ENCODE measurements at places on chromosomes 7 and 10. TPM values are rescaled to one million over a fixed set of nuclear protein-coding genes. Genes with fewer than 3 reads are reported as not detected.

GRCh38 chr10:86004337-86004736 is 362.3 kb downstream of the GRID1 start:
- no peak overlapping the region for H3K27ac ChIP-seq
- no peaks in the 10 kb centered on the region for H3K4me1 ChIP-seq
- no peak for DNase-seq

- no peak overlapping the region for H3K27ac ChIP-seq
- H3K27me3 ChIP-seq, result no peaks in the 10 kb centered on the region
- no peaks in the 10 kb centered on the region for H3K36me3 ChIP-seq
- DNase-seq, result no peak
- H3K4me3 ChIP-seq, result no peak overlapping the region
Measured at GRCh38 chr10:121379013-121379412, 219.2 kb downstream of the FGFR2 start.

DNA sequence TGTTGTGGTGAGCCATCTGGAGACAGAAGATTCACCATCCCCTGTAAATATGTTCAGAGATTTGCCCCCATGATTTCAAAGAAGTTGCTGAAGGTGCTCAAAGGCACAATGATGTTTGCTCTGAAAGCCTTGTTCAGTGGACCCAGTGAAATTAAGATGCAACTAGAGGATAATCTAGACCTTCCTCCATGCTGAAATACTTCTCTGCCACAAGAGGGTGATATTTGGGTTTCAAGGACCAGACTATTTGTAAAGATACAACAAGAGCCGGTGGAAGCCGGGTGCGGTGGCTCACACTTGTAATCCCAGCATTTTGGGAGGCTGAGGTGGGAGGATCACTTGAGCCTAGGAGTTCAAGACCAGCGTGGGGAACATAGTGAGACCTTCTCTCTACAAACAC is 13.5 kb upstream of the MSRB2 start:
- no peak overlapping the region for H3K4me3 ChIP-seq
- H3K27me3 ChIP-seq, result no peaks in the 10 kb centered on the region
- no peak for DNase-seq
- H3K36me3 ChIP-seq, result no peaks in the 10 kb centered on the region

GRCh38 chr7:116598278-116598677 is 73.4 kb downstream of the CAV1 start:
- H3K4me1 ChIP-seq, result peaks cover 4% of the 10 kb centered on the region
- no peaks in the 10 kb centered on the region for H3K36me3 ChIP-seq
- H3K27me3 ChIP-seq, result no peaks in the 10 kb centered on the region
- H3K4me3 ChIP-seq, result no peak overlapping the region

DNA sequence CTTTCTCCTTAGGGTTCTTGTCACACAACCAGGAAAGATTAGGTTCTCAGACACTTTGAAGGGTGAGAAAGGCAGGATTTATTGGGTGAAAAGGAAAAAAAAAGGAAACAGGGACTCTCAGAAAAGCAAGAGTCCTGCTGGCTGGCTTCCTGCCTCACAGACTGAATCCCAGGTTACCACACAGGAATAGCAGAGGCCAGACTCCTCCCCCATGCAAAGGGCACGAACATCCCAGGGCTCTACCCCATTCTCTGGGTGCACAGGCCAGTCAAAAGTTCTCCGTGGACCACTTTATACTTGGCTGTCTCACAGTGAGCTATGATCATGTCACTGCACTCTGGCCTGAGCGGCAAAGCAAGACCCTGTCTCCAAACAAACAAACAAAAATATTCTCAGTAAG is 42.6 kb downstream of the HOXA1 start:
- H3K27ac ChIP-seq, result no peak overlapping the region
- H3K36me3 ChIP-seq, result no peaks in the 10 kb centered on the region
- H3K27me3 ChIP-seq, result no peaks in the 10 kb centered on the region
- no peaks in the 10 kb centered on the region for H3K4me1 ChIP-seq
- no peak for DNase-seq

- no peak for DNase-seq
- no peaks in the 10 kb centered on the region for H3K27me3 ChIP-seq
- peaks cover 19% of the 10 kb centered on the region for H3K4me1 ChIP-seq
- no peak overlapping the region for H3K27ac ChIP-seq
- no peaks in the 10 kb centered on the region for H3K36me3 ChIP-seq
- H3K4me3 ChIP-seq, result no peak overlapping the region
Measured at GRCh38 chr7:45978731-45979211, 57.7 kb upstream of the IGFBP3 start.

- DNase-seq, result no peak
- no peak overlapping the region for H3K27ac ChIP-seq
- no peaks in the 10 kb centered on the region for H3K4me1 ChIP-seq
- H3K4me3 ChIP-seq, result no peak overlapping the region
- no peaks in the 10 kb centered on the region for H3K36me3 ChIP-seq
- peaks cover 4% of the 10 kb centered on the region for H3K27me3 ChIP-seq
Measured at GRCh38 chr7:148972375-148972774, 55.9 kb downstream of the PDIA4 start.

DNA sequence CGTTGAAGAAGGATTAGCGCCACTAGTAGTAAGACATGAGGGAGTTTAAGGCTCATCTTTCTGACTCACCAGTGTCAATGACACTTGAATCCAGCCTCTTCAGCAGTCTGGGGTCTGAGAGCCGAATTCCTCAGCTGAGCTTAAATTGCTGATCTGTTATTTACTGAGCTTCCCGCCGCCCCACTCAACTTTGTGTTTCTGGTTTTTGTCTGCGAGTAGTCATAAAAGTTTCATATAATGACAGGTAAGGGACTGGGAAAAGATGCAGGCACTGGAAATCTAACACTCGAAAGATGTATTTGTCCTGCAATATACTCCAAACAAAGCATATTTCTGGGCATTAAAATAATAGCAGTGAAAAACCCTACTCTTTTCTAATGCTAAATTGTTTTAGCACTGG is 51.2 kb upstream of the RELN start:
- H3K27ac ChIP-seq, result no peak overlapping the region
- no peaks in the 10 kb centered on the region for H3K36me3 ChIP-seq
- H3K4me1 ChIP-seq, result no peaks in the 10 kb centered on the region
- no peak overlapping the region for H3K4me3 ChIP-seq
- H3K27me3 ChIP-seq, result no peaks in the 10 kb centered on the region
- DNase-seq, result no peak

GRCh38 chr7:111091593-111092358 is 849 bp downstream of the LRRN3 start:
- no peaks in the 10 kb centered on the region for H3K27me3 ChIP-seq
- no peak for DNase-seq
- H3K27ac ChIP-seq, result no peak overlapping the region
- H3K4me1 ChIP-seq, result peaks cover 26% of the 10 kb centered on the region
- H3K36me3 ChIP-seq, result no peaks in the 10 kb centered on the region

DNA sequence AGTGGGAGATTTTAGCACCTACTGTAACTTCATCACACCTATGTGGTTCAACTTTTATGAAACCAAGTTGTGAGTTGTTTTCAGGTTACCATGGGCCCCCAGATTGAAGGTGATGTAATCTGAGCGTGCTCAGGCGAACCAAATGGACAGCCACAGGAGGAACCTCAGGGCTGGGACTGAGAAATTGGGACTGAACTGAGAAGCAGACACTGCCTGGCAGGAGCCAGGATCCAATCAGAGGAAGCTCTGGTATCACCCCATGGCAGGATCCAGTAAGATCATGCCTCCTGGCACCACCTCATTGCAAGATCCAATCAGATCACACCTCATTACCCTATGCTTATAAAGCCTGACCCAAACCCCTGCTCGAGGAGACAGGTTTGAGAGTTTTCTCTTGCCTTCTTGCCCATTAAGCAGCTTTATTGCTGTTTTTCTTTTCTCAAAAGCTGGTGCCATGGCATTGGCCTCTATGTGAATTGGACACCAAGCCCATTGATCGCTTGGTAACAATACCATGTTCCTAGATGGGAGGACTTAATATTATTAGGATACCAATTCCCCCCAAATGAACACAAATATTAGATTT is 43.2 kb upstream of the GDF10 start:
- H3K36me3 ChIP-seq, result no peaks in the 10 kb centered on the region
- no peaks in the 10 kb centered on the region for H3K27me3 ChIP-seq
- H3K4me1 ChIP-seq, result no peaks in the 10 kb centered on the region

DNA sequence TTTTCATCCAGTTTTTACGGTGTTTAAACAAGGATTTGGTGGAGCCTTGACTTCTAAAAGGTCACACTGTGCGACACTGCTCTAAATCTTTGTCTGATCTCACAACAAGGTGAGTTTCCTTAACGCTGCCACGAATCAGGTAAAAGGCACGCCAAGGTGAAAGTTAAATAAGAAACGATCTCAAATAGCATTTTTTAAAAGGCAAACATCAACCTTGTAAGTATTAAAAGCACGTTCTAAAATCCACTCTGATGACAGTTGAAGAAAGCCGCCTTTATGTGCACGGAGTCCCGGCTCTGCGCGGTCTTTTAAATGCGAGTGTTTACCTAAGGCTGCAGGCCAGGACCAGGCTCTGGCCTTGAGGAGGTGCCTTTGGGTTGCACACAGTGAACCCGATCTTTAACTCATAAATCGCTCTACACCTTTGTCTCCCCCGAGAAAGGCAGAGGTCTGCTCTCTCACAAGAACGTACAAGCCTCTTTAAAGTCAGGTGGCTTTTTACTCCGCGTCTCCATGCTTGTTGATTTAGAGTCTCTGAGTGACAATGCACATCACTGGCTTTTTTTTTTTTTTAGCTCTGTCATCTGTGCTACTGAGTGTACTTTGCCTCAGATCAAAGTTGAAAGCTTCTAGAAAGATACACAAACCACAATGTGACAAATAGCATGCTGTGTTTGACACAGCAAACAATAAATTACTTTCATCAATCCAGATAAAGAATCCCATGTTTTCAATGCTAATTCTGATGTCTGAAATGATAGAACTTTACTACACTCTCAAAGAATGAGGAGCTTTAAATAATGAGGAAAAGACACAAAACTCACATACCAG is 25.9 kb upstream of the RNF32 start:
- H3K4me1 ChIP-seq, result peaks cover 6% of the 10 kb centered on the region
- no peaks in the 10 kb centered on the region for H3K36me3 ChIP-seq
- H3K4me3 ChIP-seq, result no peak overlapping the region
- H3K27ac ChIP-seq, result no peak overlapping the region

- peaks cover 5% of the 10 kb centered on the region for H3K4me1 ChIP-seq
- no peak overlapping the region for H3K27ac ChIP-seq
- H3K4me3 ChIP-seq, result no peak overlapping the region
- H3K27me3 ChIP-seq, result no peaks in the 10 kb centered on the region
Measured at GRCh38 chr10:87803831-87804230, 14.2 kb downstream of the ATAD1 start.

GRCh38 chr10:93080350-93081046 is 6.8 kb downstream of the CYP26A1 start:
- no peak overlapping the region for H3K4me3 ChIP-seq
- no peaks in the 10 kb centered on the region for H3K36me3 ChIP-seq
- H3K27ac ChIP-seq, result no peak overlapping the region
- no peak for DNase-seq
- peaks cover 11% of the 10 kb centered on the region for H3K27me3 ChIP-seq

GRCh38 chr10:132499367-132499685 is 38.3 kb upstream of the INPP5A start:
- no peak overlapping the region for H3K27ac ChIP-seq
- H3K36me3 ChIP-seq, result no peaks in the 10 kb centered on the region
- no peaks in the 10 kb centered on the region for H3K4me1 ChIP-seq
- no peak for DNase-seq
- no peak overlapping the region for H3K4me3 ChIP-seq

GRCh38 chr7:106203473-106203872 is 81.3 kb downstream of the NAMPT start:
- H3K27ac ChIP-seq, result no peak overlapping the region
- DNase-seq, result no peak
- H3K27me3 ChIP-seq, result no peaks in the 10 kb centered on the region
- no peak overlapping the region for H3K4me3 ChIP-seq
- no peaks in the 10 kb centered on the region for H3K36me3 ChIP-seq
- H3K4me1 ChIP-seq, result no peaks in the 10 kb centered on the region

DNA sequence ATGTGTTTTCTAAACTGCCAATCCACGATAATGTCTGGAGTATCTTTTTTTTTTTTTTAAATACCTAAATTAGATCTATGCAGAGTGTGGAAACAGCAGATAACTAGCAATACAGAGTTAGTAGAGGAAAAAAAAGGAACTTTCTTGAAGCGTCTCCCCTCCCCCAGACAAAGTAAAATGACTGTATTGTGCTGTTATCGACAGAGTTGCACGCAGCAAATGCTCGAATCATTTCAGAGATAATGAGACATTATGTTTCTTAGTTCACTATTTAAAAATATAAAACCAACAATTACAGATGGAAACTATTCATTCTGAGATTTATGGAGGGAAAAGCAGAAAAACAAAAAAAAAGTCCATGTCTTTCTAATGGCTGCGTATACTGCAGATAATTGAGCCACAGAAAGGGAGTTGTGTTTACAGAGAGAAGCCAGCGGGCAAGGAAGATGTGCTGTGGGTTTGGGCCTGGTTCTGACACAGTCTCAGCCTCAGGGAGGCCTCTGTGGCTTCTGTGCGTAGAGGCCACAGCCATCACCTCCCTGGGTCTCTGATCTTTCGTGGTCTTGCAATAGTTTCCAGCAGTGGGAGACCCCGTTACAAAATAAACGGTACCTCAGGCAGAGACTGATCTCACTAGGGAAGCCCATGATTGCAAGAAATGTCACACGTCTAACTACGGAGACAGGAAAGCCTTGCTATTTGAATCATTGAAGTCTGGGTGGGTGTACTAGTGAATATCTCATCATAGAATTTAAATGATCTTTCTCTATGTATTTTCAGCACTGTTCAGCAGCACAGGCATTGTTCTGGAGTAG is 19.1 kb upstream of the KLF6 start:
- H3K4me3 ChIP-seq, result no peak overlapping the region
- no peaks in the 10 kb centered on the region for H3K36me3 ChIP-seq
- H3K27me3 ChIP-seq, result no peaks in the 10 kb centered on the region
- peaks cover 15% of the 10 kb centered on the region for H3K4me1 ChIP-seq
- peak overlapping the region; percentile 78 for H3K27ac ChIP-seq

GRCh38 chr10:71527135-71527534 is 130.4 kb downstream of the CDH23 start:
- no peaks in the 10 kb centered on the region for H3K4me1 ChIP-seq
- H3K4me3 ChIP-seq, result no peak overlapping the region

DNA sequence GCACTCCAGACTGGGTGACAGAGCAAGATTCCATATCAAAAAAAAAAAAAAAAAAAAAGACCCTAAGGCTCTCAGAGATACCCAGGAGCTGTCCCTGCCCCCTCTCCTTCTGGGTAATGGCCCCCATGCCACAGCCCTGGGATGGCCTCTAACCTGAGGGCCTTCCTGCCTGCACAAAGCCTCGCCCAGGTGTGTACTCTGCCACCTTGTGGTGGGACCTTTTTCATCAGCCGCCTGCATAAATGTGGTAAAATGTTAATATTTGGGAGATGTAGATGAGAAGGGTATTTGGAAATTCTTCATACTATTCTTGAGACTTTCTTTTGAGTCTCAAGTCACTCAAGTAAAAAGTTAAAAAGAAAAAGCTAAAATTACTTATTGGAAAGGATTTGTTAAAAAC is 46.3 kb upstream of the RNF216 start:
- DNase-seq, result no peak
- no peak overlapping the region for H3K27ac ChIP-seq
- H3K4me3 ChIP-seq, result no peak overlapping the region
- peaks cover 11% of the 10 kb centered on the region for H3K4me1 ChIP-seq
- no peaks in the 10 kb centered on the region for H3K36me3 ChIP-seq
- H3K27me3 ChIP-seq, result no peaks in the 10 kb centered on the region

PDE1C gene
- 0.99 TPM for polyA plus RNA-seq

BTBD16 gene
- polyA plus RNA-seq, result not detected

DOCK1 gene
- polyA plus RNA-seq, result 15.0 TPM

UCMA gene
- polyA plus RNA-seq, result not detected

AKR1C4 gene
- polyA plus RNA-seq, result not detected

ACBD5 gene
- polyA plus RNA-seq, result 16.2 TPM

SLC39A12 gene
- not detected for polyA plus RNA-seq

PODXL gene
- polyA plus RNA-seq, result 3.0 TPM

ZNF680 gene
- polyA plus RNA-seq, result 3.3 TPM

NOS3 gene
- polyA plus RNA-seq, result 6.1 TPM

C10orf143 gene
- 9.6 TPM for polyA plus RNA-seq

PITX3 gene
- polyA plus RNA-seq, result not detected

SEMA3A gene
- 3.1 TPM for polyA plus RNA-seq

DNAJC2 gene
- 13.2 TPM for polyA plus RNA-seq
